ENCODE measurements at places on chromosomes 2 and 18. TPM values are rescaled to one million over a fixed set of nuclear protein-coding genes. Genes with fewer than 3 reads are reported as not detected.
A peak's percentile ranks its signal among the peaks of the same experiment; 100 is the strongest.

GRCh38 chr2:197369933-197370320, 59.3 kb upstream of the ANKRD44 start:
- DNase-seq = no peak

Gene PKDCC
- 0.79 TPM for total RNA-seq

- DNase-seq = peak; percentile 63
These were observed 147.1 kb upstream of the FHL2 start for GRCh38 chr2:105545730-105546627.

- DNase-seq = peak; percentile 22
These were observed 45.6 kb downstream of the ZNF519 start for GRCh38 chr18:14086458-14087231.

All from bronchial epithelial cell (primary cell).